Activated CD8-positive, alpha-beta memory T cell treated with anti-CD3 and anti-CD28 coated beads for 1 hour (primary cell): ENCODE measurements at places on chromosomes 2 and 18.

DNA sequence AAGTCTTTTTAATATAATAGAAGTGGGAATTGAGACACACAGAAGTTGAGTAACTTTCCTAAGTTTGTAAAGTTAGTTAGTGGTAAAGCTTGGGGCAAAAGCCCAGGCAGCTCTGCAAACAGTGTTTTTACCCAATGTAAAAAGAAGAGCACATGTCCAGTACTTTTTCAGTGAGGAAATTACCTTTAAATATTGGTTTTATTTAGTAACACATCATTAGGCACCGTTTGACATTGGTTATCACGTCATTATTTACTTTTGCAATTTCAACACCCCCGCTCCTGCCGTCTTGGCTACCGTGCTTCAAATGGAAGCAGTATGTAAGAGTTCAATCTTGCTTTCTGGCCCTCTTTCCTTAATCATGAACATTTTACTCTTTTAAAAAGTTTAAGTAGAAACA, 807.9 kb downstream of the EPHA4 start:
- DNase-seq = no peak

DNA sequence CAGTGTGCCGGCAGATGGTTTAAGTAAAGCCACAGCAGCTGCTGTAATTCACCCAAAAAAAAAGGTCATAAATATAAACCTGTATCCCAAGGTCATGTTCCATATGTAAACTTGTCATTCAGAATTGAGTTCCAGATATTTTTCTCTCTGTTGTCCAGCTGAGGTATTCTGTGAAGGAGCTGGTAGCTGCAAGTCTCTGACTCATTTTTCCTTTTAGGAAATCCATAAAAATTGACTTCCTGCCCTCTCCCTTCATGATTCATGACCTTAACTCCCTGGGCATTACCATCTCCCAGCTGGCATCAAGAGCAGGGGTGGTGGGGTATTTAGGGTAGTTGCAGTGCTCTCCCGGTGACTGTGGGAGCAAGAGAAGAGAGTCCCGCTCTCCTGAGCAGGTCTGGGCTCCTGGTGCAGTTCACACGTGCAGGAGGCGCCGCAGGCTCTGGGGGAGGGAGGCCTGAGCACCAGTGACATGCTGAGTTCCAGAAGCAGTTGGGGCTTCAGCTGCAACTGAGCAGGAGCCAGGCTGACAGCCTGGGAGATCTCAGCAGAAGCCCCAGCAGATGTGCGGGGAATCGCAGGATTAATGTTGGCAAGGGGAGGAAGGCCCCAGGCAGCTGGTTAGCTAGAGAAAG, 192.6 kb downstream of the MGAT5 start:
- DNase-seq = no peak

DNA sequence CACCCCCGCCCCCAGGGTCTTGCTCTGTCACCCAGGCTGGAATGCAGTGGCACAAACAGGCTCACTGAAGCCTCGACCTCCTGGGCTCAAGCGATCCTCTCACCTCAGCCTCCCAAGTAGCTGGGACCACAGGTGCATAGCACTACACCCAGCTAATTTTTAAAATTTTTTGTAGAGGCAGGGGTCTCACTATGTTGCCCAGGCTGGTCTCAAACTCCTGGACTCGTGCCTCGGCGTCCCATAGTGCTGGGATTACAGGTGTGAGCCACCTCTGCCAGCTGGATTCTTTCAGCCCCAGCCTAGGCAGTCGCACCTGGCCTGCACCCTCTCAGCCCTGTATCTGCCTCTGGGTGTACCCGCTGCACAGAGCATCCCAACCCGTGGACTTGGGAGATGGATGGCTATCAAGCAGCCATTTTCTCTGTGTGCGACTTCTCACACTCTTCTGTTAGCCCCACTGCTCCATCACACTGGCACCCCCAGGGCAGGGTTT, 166.4 kb upstream of the HAAO start:
- DNase-seq = no peak

- no peak for DNase-seq
Measured at GRCh38 chr18:46260879-46261143, 156.6 kb downstream of the HAUS1 start.

DNA sequence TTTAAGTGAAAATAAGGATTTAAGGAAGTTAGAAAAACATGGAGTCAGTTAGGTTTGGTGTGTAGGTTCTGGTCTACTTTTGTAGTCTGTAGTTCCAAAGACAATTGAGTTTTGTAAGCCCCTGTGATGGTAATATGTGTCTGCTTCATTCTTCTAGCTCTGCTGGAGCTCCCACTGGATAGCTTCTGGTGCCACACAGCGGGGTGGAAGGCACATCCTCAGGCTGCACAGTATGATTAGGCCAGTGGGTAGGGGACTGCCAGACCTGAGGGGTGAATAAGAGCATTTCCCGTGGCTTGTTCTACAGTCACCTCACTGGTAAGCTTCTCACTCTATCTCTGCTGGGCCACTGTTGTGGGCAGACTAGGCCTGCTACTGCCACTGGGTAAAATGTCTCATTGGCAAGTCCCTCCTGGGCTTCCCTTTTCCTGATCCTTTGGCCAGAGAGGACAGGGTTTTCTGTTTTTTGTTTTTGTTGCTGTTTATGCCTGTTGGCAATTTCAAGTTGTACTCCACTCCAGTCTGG, 44.5 kb downstream of the TMEM131 start:
- no peak for DNase-seq

DNA sequence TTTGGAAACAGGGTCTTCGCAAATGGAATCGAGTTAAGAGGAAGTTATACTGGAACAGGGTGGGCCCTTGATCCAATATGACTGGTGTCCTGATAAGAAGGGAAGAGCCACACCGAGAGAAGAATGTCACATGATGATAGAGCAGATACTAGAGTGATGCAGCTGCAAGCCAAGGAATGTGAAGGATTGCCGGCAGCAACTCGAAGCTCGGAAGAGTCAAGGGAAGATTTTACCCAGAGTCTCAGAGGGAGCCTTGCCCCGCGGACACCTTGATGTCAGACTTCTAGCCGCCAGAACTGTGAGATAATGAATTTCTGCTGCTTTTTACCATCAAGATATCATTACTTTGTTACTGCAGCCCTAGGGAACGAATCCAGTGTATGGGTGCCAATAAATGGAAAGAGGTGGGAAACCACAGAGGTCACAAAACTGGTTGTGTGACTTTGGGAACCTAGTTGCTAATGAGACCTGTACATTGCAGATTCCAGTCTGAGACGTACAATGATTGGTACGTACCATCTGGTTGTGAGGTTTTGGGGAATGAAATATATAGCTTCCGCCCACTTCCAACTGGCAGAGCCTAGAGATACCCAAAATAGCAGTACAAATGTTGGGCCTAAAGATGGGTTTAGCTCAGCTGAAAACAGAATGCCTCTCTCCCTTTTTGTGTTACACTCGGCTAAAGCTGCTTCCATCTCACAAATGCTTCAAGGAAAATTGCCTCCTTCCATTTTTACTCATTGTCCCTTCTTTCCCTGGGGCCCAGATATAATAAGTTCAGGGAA, 28.6 kb upstream of the VWA3B start:
- DNase-seq = no peak

DNA sequence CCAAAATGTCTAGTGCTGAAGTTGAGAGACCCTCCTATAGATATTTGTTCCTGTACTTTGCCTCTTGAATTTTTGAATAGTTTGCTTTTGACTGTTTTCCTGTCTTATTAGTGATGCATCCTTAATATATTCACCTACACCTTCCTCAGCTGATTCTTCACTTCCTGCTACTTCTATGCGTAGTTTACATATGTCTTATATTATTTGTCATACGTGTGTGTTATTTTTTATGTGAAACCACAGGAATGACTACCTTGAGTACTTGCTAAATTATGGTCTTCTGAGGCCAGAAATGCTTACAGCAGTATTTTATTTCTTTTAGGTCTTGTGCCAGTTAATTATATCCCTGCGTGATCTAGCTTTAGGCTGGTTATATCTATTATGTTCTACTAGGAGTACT, 9.9 kb downstream of the UBE2E3 start:
- no peak for DNase-seq

DNA sequence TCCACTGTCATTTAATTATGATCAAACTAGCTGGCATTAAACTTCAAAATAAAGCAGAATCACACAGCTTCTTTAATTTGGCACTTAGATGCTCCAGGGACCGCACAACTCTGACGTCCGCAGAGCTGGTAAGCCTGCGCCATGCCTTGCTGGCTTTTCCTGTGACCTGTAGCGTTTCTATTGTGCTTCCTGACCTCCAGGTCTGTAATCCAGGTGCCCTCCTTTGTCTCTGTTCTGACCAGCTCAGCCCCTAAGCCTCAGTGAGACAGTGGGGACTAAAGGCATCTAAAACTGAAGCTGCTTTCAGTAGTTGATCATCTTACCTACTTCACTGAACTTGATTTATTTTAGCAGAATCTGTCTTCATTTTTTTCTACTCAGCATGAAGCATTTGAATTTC, 249.7 kb upstream of the RGPD4 start:
- DNase-seq = no peak

DNA sequence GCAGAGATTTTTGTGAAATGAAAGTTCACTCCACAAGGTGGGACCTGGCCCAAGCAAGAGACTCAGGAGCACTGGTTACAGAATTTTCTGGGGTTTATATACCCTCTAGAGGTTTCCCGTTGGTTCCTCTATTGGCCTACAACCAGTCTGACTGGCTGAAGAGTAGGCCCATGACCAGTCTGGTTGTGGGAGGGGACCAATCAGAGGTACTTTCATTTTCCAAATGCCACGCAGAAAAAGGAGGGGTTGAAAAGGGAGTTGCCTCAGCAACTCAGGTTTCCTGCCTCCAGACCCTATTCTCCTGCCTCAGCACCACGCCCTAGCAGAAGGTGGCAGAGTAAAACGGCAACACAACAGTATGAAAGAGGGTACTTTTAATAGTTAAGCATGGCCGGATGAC, 98.4 kb downstream of the COLEC12 start:
- DNase-seq = no peak

GRCh38 chr18:61870151-61870550, 22.7 kb downstream of the RNF152 start:
- no peak for DNase-seq

DNA sequence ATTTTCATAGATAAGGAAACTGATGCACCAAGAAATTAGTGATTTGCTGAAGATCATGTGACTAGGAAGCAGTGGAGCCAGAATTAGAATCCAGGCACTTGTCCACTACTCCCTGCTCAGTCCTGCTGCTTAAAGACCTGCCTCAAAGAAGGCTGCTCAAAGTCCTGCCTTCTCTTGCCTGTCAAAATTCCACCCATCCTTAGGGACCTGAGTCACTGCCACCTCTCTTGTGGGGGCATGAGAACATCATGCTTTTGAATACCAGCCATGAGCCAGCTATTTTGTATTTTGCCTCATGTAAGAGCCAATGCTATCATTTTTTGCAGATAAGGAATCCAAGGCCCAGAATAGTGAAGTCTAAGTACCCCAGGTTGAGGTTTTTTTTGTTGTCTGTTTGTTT, 47.1 kb downstream of the DDX1 start:
- no peak for DNase-seq

DNA sequence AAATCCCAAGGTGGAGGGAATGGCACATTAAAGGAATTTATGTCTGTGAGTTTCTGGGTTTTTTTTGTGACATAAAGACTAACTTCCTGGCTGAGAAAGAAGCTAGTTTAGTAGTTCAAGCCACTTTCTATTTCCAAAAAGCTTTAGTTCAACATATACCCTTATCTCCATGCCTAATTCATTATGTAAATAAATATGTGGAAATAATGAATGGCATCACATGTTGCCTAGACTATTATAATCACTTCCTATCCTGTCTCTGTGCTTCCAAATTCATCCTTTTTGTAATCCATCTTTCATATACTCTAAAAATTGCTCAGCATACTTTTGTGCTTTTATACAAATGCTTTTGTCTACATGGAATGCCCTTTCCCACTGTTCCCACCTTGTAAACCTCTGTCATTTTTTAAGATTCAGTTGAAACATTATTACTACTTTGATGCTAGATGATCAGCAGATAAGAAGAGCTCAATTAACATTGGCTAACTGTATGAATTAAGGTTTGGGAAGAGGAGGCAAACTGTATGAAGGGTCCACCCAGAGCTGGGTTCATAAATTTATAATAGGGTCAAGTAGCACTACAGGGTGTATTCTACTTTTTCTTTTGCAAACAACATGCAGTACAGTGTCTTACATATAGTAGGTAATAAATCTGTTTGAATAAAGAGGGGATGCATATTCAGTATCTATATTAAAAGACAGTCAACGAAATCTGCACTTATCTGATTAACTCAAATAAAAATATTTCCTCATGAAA, 61.7 kb upstream of the MTIF2 start:
- DNase-seq = no peak
